ENCODE measurements at places on chromosomes 11 and 22.
A peak's percentile ranks its signal among the peaks of the same experiment; 100 is the strongest.

GRCh38 chr22:32796865-32797573, 4.5 kb upstream of the TIMP3 start:
- peak; percentile 78 for DNase-seq

- no peak for DNase-seq
Measured at GRCh38 chr11:61141601-61142028, 19.6 kb downstream of the VPS37C start.

DNA sequence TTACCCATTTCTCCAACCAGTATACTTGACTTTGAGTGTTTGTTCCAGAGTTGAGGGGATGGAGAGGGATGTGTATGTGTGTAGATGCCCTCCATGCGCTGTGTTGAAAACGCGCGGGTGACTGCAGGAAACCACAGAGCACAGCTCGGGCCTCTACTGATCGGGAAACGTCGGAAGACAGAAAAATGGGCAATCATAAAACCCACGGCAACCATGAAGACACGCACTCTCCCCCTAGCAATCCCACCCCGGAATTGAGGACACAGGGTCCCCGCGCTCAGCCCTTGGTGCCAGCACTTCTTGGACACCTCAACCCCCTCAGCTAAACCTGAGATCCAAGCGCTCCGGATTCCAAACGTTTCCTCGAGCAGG, 251 bp upstream of the UQCC3 start:
- no peak for DNase-seq

- no peak for DNase-seq
Measured at GRCh38 chr11:4459500-4459899, 10.4 kb downstream of the OR52K2 start.

DNA sequence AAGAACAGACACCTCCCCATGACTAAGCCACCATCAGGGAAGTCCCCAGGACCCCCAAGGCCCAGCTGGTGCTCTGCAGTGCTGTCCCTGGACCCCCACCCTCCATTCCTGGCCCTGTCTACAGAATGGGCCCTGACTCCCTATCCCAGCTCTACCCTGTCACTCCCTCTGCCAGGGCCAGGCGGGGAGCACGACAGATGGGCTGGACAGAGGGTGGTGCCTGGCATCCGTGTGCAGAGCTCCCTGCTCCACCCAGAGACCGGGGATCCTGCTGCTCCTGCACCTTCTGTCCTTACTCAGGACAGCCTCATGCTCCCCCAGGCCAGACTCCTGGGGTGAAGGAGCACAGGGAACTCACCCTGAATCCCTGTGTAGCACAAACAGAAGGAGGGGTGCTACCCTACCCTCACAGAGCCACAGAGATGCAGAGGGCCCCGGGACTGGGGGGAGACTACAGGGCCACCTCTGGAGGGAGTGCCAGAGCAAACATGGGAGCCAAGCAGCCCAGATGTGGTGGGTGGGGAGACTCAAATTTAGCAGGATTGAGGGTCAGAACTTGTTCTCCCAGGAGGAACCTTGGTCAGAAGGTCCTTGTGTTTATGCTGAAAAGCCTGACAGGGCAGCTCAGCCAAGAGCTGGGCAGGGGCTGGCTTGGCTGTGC, 2.0 kb downstream of the ARVCF start:
- DNase-seq: no peak

GRCh38 chr22:16973591-16974297, 34.3 kb downstream of the GAB4 start:
- DNase-seq: no peak

- no peak for DNase-seq
Measured at GRCh38 chr11:12089473-12089872, 20.9 kb upstream of the MICAL2 start.

DNA sequence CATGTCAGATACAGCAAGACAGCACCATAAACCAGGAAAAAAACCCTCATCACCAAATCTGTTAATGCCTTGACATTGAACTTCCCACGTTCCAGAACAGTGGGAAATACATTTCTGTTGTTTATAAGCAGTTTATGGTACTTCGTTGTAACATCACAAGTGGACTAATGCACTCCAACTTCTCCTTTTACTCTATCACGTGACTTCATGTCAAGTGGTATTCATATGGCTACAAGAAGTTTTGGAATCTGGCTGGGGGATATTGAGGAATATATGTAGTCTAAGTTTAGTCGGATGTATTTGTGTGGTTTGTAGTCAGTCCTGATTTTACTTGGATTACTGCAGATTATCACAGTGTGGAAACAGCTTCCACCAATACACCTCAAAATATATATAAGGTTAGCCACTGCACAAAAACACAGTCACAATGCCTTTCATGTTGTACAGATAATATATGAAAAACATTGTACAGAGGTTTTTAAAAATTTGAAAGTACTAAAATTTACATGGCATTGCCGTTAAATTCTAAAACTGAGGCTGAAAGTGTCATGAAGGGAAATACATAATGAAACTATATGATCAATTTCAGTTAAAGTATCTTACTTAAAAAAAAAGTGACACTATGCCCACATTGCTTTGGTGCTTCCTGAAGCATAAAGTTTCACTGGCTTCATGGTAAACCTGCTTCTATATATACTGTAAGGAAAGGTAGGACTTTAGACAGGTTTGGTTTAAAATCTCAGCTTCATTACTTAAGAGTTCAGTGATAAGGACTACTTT, 134.1 kb downstream of the CASP12 start:
- no peak for DNase-seq

All from WERI-Rb-1 (cell line).